ENCODE measurements at places on chromosomes 6 and 20.
A peak's percentile ranks its signal among the peaks of the same experiment; 100 is the strongest.

DNA sequence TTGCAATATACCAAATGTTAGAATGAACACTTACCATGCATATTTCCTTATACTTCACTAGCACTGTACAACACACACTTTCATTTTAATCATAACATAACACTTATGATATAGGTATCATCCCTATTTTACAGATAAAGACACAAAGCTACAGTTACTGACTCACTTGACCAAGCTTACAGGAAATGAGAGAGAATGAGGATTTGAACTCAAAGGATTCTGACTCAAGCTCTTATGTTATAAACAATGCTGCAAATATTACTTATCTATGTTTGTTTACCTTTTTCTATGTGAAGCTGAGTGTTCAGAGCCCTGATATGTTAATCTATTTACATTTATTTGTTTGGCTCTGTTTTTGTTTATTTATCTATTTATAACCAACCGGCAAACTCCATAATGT is 245.4 kb downstream of the PTPRK start:
- DNase-seq = no peak

DNA sequence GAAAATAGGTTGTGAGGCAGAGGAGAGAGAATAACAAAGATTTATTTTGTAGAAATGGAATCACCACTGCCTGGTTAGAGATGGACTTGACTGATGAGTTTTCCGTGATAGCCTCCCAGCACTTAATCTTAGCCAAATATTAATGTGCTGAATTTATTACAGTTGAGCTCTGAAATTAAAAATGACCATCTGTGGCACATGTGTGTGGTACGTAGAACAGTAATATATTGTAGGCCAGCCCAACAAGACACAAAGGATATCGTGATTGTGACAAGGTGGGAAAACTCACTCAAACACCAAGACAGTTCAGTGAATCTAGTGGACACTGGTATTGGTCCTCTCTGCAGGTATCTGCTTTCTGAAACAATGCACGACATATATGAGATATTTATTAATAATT is 119.4 kb downstream of the HAO1 start:
- DNase-seq = no peak

- DNase-seq = no peak
These were observed 106.1 kb upstream of the PTPRT start for GRCh38 chr20:43295781-43296180.

DNA sequence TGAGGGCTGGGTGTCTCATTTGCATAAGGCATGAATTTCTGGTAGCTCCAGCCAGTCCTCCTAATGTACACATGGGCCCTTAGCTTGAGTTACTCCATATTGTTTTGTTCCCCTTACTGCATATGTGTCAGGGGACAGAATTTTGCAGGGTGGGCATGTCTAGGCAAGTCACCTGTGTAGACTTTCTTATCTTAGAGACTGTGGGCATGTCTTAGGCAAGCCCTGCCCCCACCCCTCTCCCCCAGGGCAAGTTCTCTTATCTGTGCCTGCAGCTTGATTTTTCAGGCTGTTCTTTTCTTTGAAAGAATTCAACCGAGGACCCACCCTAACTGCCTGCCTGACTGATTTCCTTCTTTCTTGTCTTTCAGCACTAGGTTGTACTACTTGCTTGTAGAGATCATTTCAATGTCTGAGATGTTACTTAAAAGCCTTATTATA is 32.1 kb downstream of the NHLRC1 start:
- DNase-seq = no peak

- DNase-seq = peak; percentile 84
These were observed 28.1 kb downstream of the NFYA start for GRCh38 chr6:41100871-41101287.

Data from ecto neural progenitor cell (in vitro differentiated cells).